ENCODE measurements at places on chromosomes 11 and 22.

DNA sequence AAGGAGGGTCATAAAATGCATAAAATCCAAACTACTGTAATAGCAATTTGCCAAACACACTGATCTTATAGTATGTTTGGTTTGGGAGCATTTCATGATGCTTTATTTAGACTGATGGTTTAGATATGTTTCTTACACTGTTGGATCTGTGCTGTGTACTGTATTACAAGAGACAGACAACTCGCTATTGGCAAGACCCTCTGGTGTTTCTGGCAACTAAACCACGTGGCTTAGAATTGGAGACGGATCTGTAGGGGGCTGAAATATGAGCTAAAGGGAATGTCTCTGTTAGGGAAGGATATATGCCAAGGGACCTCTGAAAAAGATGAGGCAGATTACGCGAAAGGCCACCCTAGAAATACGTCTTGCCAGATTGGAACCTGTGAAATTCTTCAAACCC is 208.7 kb downstream of the BARX2 start:
- no peak for DNase-seq

DNA sequence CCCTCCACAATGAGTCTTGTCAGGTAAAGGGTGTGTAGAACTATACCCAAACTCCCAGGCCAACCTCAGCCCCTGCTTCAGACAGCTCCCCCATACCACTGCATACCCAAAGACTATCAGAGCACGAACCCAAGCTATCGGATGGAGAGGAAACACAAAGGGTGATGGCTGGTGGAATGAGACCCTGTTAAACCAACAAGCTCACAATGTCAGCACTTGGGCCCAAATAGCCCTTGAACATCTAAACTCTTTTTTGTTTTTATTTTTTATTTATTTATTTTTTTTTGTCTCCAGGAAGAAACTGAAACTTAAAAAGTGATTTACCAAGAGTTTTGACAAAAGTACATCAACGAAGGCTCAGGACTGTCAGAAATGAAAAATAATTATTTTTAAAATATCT is 10.6 kb downstream of the DGCR2 start:
- no peak for DNase-seq

DNA sequence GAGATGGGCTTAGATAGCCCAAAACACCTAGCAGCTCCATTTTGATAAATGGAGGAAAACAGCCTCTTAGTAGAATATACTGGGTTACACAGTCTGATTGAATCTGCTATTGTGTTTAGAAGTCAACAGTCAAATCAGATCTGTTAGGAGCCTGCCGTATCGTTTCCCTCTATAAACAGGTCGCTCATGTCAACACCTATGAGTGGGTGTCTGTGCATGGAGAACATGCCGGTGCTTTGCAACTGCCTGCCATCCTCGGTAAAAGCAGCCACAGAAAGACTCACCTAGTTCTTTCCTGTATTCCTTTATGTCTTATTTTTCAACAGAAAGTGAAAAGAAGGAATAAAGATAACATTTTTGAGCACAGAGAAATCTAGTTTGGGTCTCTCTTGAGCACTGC is 99.4 kb downstream of the ETS1 start:
- no peak for DNase-seq

DNA sequence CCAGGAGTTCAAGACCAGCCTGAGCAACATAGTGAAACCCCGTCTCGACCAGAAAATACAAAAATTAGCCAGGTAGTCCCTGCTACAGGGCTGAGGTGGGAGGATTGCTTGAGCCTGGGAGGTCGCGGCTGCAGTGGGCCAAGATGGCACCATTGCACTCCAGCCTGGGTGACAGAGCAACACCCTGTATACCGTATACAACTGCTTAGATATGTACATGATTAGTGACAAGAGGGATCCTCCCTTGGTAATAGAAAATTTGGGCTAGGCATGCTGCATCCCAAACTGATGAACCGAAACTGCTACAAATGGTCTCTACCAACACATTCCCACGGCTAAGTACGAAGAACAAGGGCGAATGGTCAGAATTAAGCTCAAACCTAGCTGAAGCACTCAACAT is 12.2 kb upstream of the SLC37A4 start:
- DNase-seq, result no peak

DNA sequence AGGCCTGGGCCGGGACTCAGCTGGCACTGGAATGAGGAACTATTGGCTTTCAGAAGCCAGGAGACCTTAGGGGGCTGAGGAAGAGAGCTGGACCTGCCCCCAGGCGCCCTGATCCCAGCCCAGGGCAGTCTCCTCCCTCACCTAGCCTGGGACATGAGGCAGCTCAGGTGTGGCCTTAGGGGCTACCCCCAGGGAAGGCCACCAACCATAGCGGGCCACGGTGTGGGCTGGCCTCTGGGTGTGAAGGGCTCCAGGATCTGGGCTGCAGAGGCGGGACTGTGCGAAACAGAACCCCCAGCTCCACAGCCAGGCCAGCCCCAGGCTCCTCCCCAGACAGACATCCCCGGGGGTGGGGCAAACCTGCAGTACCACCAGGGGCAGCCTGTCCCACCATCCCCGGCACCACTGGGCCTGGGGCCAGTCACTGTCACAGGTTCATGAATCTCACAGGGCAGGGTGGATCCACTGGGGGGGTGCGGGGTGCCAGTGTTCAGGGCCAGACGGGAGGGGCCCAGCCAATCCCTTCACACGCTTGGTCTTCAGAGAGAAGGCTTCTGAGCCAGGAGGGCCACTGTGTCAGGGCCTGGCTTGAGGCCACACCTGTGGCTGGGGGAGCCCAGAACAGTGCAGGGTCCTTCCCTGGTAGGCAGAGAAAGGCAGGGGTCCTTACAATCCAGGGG is 3.5 kb downstream of the PLXNB2 start:
- no peak for DNase-seq

DNA sequence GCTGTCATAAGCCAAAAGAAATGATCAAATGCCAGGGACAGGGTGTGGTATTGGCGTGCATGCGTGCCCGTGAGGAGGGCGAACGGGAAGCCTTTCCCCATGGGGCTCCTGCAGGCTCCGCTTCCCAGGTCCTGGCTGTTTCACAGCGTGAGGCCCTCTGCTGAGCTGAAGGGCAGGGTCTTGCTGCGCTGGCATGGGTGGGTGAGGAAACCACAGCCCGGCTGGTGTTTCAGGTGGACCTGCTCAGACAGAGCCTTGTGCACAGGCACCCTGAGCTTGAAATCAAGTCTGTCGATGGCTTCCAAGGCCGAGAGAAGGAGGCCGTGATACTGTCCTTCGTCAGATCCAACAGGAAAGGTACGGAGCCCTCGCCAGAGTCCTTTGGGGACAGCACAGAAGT is 31.4 kb downstream of the IGHMBP2 start:
- no peak for DNase-seq

DNA sequence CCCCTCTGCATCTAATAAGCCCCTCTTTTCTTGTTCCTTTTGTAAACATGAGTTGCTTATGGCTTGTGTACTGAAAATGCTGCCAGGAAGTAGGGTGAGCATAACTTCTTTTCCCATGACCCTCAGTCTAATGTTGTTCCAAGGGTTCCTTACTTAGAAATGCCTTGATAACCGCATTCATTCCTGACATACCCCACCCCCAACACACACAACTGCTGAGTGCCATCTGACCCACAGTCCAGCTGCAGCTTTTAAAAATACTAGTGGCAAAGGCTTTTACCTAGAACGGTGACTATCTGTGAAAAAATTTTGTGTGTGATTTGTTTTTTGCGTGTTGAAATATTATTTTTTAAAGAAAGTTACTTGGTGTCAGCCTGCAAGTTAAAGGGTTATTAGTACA is 52.6 kb downstream of the ARHGAP42 start:
- DNase-seq, result no peak

- DNase-seq, result no peak
Measured at GRCh38 chr11:110891411-110891810, 179.2 kb upstream of the ARHGAP20 start.

- no peak for DNase-seq
Measured at GRCh38 chr11:122951211-122951610, 30.4 kb downstream of the BSX start.

DNA sequence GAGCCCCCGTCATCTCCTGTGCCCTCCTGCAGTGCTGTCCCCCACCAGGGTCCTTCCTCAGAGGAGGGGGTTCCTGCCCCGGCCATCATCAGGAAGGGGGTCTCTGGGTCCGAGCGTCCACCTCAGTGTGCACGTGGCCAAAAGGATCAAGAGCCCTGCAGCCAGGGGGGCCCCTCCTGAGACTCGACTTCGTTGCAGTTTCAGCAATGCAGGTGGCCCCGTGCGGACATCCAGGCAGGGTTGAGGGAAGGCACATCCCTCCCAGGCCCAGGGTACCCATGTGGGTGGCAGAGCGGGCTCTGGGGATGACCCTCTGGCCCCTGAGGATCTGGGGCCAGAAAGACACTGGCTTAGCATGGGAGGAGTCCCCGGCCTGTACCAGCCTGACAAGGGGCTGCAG is 41.3 kb downstream of the LRP5 start:
- no peak for DNase-seq

GRCh38 chr22:46129390-46130041 is 20.8 kb upstream of the PPARA start:
- no peak for DNase-seq

GRCh38 chr22:41551877-41552582 is 7.8 kb upstream of the POLR3H start:
- DNase-seq, result no peak

- DNase-seq, result no peak
Measured at GRCh38 chr11:75826461-75827230, 11.6 kb downstream of the UVRAG start.

GRCh38 chr11:128399251-128400121 is 187.9 kb downstream of the ETS1 start:
- DNase-seq, result no peak

- no peak for DNase-seq
Measured at GRCh38 chr11:39268176-39268690, 2191.2 kb downstream of the LRRC4C start.

- no peak for DNase-seq
Measured at GRCh38 chr22:47352920-47353700, 590.7 kb downstream of the TBC1D22A start.

DNA sequence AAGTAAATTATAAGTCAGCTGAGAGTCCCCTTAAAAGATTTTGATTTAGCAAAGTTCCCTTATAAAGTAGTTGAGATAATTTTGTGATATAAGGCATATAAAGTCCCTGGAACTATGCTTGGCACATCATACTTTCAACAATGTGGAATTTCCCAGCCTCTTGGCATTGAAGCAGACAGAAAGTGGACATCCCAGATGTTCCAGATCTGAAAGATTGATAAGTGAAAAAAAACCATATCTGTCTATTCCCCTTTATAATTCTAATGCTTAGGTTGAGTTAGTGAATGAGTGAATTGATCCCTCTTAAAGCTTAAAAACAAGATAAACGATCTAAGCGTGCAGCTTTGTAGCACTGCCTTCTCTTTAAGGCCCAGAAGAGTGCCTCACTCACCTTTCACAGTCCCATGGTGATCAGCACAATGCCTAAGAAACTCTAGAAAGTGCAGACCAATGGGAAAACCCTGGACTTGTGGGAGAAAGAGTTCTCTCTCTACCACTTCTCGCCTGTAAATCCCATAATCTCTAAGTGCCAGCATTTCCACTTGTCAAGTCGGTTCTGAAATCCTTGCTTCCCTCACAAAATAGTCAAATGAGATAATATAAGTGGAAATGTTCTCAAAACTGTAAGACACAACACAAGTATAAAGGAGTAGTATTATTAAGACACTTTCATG is 17.8 kb downstream of the FIBIN start:
- DNase-seq, result no peak

GRCh38 chr22:47062126-47062525 is 299.7 kb downstream of the TBC1D22A start:
- DNase-seq, result no peak

DNA sequence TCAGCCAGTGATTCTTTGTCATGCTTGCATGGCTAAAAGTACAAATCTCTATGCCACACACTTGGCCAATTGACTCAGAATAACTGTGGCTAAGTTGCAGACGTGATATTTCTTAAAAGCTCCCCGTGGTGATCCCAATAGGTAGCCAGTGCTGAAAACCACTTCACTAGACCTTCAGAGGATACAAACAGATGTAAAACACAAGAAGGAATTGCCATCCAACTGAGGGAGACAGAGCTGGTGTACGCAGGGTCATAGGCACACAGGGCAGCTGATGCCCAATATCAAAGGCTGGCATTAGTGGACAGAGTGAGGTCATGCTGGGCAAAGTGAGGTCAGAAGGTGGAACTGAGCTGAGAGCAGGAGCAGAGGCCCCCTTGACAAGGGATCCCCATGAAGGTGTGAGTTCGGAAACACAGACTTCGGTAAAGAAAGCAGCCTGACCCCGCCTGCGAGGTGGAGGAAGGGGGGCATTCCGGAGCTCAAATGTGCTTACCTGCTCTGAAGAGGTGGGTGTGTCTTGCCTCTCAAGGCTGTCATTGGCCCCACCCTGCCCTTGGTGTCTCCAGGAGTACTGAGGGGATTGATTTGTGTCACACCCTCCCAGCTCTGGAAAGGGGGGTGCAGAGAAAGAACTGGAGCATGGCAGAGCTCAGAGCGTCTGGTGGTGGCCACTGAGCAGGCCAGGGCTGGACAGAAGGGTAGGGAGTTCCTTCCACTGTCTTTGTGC is 344.9 kb upstream of the B3GAT1 start:
- no peak for DNase-seq

- DNase-seq, result no peak
Measured at GRCh38 chr11:103326070-103326794, 217.0 kb downstream of the DYNC2H1 start.

DNA sequence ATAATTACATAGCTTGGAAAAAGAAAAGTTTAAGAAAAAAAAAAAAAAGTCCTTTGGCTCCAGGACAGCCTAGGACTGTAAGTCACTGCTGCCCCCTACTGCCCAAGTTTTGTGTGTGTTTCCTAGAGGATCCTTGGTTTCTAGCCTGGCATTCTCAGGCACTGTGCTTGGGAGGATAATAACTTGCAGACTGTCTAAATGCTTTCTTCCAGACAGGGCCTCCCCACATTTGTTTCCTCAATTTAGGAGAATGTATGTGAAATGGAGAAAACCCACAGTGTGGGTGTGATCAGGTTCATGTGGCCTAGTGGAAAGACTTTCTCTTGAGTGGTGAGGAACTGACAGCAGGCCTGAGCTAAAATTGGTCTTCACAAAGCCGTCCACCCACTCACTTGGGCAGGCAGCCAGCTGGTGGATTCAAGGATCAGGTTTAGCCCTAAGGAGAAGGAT is 191.0 kb downstream of the NAV2 start:
- no peak for DNase-seq

DNA sequence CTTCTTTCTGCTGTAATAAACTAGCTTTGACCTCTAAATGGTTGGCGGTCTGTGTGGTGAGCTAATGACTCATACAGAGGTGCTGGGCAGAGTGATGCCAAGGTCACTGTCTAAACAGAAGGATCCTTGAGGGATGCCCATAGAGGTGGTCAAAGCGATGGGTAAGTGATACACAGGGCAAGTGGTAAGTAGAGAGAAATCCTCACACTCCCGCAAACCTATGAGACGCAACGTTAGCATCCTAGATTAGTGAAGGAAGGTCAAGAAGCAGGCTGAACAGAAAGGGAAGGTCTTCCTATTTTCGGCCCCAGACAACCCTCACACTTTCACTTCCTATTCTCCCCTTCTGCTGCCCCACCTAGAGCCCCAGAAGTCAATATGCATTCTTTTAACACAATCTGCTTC is 65.6 kb upstream of the SESN3 start:
- DNase-seq, result no peak

DNA sequence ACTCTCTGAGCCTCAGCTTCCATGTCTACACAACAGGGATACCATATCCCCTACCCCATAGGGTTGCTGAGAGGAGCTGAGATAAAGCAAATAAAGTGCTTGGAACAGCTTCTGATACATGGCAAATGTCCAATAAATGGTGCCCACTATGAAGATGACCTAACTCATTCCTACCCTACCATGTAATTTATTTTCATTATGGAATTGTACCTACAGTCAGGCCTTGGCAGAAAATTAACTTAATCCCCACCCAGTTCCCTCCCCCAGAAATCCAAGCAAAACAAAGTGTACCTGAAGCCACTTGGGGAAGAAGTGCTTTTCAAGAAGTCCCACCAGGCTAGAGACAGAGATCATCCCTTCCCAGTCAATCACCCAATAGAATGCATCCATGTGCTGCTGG is 10.8 kb downstream of the SRRD start:
- DNase-seq, result no peak
